Activated CD4-positive, alpha-beta T cell treated with anti-CD3 and anti-CD28 coated beads for 4 hours (primary cell): ENCODE measurements at places on chromosomes 3 and 15.

- peak; percentile 66 for DNase-seq
These were observed at the start of gene HCLS1 for GRCh38 chr3:121660356-121661171. HCLS1 (minus strand) TSS chr3:121660903; CDS start chr3:121658347, 2,556 bp downstream.

GRCh38 chr3:67592057-67592456 is 62.4 kb downstream of the SUCLG2 start:
- DNase-seq = no peak

GRCh38 chr15:96035091-96035490 is 295.4 kb upstream of the NR2F2 start:
- DNase-seq = no peak

- DNase-seq = no peak
These were observed 39.0 kb downstream of the MAPK6 start for GRCh38 chr15:52057996-52058395.

GRCh38 chr3:176587089-176587488 is 610.2 kb downstream of the TBL1XR1 start:
- no peak for DNase-seq

- no peak for DNase-seq
These were observed 402.6 kb upstream of the GBE1 start for GRCh38 chr3:82163907-82164520.

- no peak for DNase-seq
These were observed 27.4 kb downstream of the PRR20G start for GRCh38 chr3:127260416-127260815.

DNA sequence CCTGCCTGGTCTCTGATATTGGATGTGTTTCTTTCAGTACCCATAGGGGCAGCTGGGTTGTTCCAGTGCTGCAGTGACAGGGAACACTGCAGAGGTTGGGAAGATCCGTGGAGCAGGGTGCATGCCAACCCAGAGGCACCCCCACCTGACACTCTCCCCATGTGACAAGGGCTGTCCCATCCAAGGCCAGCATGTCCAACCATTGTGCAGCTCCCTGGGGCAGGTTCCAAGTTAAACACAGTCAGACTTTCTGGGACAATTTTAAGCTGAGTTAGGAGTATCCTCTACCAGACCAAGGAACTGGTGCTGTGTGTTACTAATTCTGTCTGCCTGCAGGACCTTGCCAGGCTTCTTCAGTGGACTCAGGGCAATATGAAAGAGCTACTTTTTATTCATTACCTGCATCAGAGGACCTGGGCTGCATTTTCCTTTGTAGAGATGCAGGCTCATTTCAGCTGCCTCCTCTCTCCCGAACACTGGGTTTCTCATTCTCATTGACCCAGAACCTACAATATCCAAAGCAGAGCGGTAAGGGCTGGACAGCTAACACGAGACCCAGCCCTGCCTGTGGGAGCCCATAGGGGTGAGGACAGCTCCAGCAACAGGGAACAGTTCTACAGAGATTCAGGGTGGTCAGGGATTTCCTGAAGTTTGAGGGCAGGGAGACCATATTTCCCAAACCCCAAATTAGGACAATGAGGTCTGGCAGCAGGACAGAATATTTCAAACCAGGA is 72.7 kb downstream of the SPSB4 start:
- DNase-seq = no peak

- no peak for DNase-seq
These were observed 197.1 kb downstream of the SATB1 start for GRCh38 chr3:18228060-18228459.

DNA sequence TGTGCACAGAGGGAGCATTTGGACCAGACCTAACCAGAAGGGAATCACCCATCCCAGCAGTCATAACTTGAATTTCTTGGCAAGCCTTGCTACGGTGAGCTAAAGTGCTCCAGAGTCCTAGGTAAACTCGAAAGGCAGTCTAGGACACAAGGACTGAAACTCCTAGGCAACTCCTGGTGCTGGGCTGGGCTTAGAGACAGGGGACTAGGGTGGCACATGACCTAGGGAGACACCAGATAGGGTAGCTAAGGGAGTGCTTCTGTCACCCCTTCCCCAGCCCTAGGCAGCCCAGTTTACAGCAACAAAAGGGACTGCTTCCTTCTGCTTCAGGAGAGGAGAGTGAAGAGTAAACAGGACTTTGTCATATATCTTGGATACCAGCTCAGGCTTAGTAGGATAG is 256.4 kb upstream of the ARHGEF26 start:
- DNase-seq = no peak

- no peak for DNase-seq
These were observed 353.2 kb upstream of the SOX2 start for GRCh38 chr3:181358562-181358961.

DNA sequence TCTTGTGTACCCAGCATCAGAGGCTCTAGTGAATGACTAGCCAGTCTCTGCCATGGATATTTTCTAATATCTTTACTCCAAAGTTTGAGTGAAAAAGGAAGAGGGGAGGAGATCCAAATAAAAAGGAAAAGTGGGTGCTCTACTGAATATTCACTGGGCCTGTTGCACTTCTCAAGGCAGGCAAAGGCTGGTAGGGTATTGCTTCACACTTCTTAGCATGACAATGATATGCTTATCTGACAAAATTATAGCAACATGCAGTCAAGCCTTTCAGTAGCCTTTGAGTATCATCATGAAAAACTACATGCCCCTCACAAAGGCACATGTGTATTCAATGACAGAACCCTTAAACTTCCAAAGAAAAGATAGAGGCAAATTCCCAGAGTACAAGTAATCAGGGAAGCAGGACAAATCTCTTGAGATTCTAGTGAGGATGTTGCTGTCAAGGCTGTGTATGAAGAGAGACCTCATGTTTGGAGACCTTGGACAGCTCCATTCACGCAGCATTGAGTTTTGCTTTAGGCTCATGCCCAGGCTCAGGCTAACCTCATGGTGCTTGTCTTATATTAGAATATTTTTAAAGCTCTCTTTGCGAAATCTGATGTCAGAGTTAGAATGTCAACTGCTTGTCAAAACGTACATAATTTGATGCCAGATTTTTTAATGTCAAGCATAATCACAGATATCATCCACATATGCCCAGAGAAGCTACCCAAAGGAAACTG is 506.9 kb downstream of the OCA2 start:
- no peak for DNase-seq

DNA sequence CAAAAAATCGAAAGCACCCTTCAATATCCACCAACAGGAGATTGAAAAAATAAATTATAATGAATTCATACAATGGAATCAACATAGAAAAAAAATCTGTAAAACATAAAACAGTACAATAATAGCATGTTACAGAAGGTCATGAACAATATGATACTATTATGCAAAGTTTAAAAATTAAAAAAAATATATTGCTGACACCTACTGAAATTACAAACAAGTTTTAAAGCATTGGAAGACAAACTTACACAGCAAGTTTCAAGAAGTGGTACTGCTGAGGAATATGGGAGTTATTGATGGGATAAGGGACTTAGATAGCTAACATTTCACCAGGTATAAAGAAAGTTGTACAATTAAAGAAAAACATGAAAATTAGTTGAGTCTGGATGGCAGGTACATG is 89.4 kb downstream of the EFL1 start:
- DNase-seq = no peak

GRCh38 chr3:126005951-126006350 is 37.0 kb downstream of the ROPN1B start:
- DNase-seq = no peak
